Kidney epithelial cell (primary cell): ENCODE measurements at places on chromosomes 6 and 20. TPM values are rescaled to one million over a fixed set of nuclear protein-coding genes. Genes with fewer than 3 reads are reported as not detected.

- no peak for DNase-seq
These were observed 362.0 kb downstream of the CENPW start for GRCh38 chr6:126701676-126702560.

GRCh38 chr20:25465243-25466135 is 58.0 kb downstream of the GINS1 start:
- DNase-seq, result no peak

DNA sequence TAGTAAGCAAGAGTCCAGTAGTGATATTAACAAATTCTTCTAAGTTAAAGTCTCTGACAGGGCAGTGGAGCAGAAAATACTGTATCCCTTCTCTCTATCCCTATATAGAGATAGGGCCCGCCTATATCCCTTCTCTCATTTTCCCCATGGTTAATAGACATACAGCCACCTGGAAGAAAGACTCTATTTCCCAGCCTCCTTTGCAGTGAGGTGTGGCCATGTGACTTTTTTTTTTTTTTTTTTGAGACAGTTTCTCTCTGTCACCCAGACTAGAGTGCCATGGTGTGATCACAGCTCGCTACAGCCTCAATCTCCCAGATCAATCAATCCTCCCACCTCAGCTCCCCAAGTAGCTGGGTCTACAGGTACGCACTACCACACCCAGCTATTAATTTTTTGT is 16.7 kb upstream of the CDK5RAP1 start:
- no peak for DNase-seq

DNA sequence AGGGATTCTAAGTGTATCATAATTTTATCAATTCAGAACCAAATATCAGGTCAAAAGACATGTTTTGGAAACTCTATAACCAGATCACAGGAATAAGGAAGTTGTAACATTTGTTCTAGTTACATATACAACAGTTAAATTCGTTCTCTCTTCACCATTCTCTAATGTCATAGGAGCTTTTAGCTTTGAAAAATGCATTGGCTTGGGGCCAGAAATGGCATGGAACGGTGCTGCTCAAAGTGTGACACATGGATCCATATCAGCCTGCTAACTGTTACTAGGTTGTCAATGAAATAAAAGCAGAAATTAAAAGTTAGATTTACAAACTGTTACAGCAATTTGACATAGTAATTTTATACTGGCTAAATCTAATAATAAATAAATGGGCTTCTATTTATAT is 120.3 kb downstream of the LCA5 start:
- DNase-seq, result no peak

DNA sequence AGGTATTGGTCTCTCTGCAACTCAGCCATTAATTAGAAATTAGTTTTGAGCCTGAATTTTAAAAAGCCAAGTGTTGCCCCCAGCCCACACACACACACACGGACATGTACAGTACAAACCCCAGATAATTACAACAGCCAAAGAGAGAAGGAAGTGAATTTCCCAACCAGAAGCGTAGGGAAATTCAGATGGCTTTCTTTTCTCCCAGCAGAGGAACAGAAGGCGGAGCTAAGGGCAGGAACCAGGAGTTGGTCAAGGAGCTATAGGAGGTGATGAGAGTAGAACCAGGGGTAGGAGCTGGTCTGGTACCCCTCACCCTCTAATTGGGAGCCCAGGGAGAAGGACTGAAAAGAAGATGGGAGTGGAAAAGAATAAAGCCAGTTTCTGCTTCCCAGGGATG is 3.9 kb upstream of the ZBTB9 start:
- DNase-seq, result no peak

DNA sequence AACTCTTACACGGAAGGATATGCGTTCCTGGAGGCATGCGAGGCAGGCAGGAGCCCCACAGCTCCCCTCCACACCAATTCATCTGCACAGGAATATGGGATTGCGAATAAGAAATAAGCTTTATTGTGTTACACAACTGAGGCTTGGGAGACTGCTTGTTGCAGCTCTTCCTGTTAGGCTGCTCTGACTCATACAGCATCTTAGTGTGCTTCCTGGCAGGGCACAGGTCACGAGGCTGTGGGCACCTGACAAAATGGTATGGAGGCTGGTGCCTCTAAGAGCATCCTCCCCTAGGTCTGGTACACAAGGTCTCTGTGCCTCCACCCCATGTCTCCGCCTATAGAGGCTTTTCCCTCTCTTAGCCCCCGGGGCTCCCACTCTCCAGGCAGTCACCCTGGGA is 6.8 kb downstream of the SLC22A3 start:
- DNase-seq, result peak; percentile 37

- DNase-seq, result no peak
These were observed 117.6 kb downstream of the SLC24A3 start for GRCh38 chr20:19330038-19330437.

GRCh38 chr20:44762466-44763140 is 16.9 kb downstream of the KCNK15 start:
- no peak for DNase-seq

- no peak for DNase-seq
These were observed 23.5 kb upstream of the FOXC1 start for GRCh38 chr6:1586256-1586655.

- no peak for DNase-seq
These were observed 1058.6 kb upstream of the FLRT3 start for GRCh38 chr20:15396026-15396425.

GRCh38 chr6:129239825-129240491 is 357.0 kb downstream of the LAMA2 start:
- DNase-seq, result no peak

DNA sequence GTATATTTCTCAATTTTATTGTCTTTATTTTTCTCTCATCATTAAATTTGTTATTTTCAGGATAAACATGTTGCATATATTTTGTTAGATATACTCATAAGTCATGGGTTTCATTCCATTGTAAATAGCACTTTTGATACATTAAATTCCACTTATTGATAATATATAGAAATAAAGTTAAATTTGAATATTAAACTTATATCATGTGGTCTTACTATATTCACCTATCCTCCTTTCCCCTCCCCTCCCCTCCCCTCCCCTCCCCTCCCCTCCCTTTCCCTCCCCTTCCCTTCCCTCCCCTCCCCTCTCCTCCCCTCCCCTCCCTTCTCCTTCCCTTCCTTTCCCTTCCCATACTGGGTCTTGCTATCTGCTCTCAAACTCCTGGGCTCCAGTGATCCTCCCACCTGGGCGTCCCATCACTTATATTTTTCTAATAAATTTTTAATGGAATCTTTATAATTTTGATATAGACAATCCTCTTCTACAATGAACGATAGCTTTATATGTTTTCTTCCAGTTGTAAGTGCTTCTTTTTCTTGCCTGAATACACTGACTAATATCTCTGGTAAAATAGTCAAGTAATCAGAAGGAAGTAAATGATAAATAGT is 692.4 kb downstream of the C6orf118 start:
- DNase-seq, result no peak

- no peak for DNase-seq
These were observed 6.2 kb downstream of the GDF5 start for GRCh38 chr20:35431621-35432429.

- no peak for DNase-seq
These were observed 958.2 kb upstream of the ADGRB3 start for GRCh38 chr6:67676892-67677291.

GRCh38 chr20:33846291-33846935 is 35.3 kb downstream of the CHMP4B start:
- no peak for DNase-seq

DNA sequence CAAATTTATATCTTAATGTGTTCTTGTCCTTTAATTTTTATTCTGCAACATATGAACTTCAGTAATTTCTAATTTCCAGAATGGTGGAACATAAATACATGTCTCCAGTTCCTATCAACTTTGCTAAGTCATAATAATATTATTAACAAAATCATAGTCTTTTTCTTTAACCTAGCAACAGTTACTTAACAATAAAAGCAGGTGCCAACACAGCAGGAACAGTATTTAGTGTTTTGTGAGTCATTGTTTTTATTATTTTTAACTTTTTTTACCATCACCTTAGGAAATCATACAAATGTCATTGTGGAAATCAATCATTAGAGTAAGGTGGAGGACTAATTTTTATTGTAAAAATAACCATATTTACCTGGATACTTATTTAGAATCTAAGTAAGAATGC is 133.5 kb downstream of the PLCB1 start:
- no peak for DNase-seq

DNA sequence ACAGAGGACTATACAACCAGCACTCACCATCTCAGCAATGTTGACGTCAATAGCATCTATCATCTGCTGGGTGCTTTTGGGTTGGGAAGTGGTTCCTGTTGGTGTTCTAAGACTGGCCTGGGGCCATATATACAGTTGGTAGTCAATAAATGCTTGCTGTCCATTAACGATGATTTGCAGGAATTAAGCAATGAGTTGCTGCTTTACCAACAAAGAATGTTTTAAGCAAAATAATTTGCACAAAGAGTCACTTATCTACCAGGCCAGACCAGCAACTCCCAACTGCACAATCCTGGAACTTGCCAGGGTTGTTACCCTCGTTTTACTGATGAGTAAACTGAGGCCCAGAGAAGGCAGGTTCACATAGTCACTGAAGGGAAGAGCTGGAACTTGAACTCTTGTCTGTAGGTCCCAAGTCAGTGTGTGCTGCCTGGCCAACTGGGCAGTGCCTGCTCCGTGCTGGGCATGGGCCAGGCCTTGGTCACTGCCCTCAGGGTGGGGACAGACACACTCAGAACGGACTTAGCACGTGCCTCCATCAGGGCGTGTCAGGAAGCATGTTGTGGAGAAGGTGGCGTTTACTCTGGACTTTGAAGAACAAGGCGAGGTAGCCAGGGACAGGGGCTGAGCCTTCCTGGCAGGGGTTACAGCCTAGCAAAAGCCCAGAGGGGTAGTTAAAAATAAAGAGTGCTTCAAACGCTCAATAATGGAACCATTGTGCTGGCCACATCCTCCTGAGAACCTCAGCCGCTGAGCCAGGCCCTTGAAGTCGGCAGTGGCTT is 2.5 kb upstream of the SRC start:
- no peak for DNase-seq

Gene C6orf118
- 0.04 and 0.68 TPM in 2 replicates for total RNA-seq

Gene CST5
- total RNA-seq, result 0.34 and 2.6 TPM in 2 replicates

Gene ID4
- 16.3 and 17.3 TPM in 2 replicates for total RNA-seq

Gene HTR1B
- 1.5 and 2.3 TPM in 2 replicates for total RNA-seq

Gene C20orf202
- total RNA-seq, result not detected in 2 replicates

Gene SOBP
- 1.2 and 1.8 TPM in 2 replicates for total RNA-seq

Gene EPB41L1
- total RNA-seq, result 25.0 and 28.0 TPM in 2 replicates

Gene SLCO4A1
- total RNA-seq, result 38.6 and 49.7 TPM in 2 replicates

Gene GMPR
- 0.96 and 2.5 TPM in 2 replicates for total RNA-seq
